ENCODE measurements at places on chromosomes 16 and 17. TPM values are rescaled to one million over a fixed set of nuclear protein-coding genes. Genes with fewer than 3 reads are reported as not detected.

DNA sequence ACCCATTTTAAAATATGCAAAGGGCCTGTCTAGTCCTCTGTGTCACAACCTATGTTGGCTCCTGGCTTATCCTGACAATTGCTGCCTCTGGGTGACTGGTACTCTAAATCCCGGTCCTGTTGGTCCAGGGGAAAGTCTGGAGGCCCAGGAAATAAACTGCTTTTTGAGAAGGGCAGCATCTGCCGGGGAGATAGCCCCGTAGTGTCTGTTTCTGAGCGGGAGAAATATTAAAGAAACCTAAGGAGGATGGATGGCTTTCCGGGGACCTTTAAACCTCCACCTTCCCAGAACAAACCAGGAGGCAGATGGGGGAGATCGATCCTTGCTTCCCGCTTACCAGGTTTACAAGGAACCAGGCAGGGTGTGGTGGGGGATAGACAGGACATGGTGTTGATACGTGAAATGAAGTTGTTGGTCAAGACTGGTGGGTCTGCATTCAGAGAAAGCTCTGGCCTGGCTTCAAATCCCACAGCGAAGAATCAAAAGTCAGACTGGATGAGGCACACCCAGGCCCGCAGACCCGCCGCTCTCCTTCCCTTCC is 3.8 kb downstream of the HOXB2 start:
- peak; percentile 18 for DNase-seq

DNA sequence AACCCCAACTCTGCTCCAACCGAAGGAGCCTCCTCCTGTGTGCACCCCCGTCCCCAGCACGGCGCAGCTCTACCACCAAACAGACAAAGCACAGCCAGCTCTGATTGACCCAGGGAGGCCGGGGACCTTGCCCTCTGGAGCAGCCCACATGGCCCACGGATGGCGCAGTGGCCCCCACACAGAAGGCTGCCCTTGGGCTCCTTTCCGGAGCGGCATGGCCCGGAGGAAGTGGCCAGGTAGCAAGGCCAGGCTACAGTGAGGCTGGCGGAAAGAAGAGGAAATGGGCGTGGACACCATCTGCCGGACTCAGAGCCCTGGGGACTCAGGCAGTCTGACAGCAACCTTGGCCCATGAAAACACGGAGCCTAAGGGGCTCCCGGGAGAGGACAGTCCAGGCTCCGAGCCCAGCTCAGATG is 19.9 kb upstream of the ZC3H18 start:
- peak; percentile 78 for DNase-seq

DNA sequence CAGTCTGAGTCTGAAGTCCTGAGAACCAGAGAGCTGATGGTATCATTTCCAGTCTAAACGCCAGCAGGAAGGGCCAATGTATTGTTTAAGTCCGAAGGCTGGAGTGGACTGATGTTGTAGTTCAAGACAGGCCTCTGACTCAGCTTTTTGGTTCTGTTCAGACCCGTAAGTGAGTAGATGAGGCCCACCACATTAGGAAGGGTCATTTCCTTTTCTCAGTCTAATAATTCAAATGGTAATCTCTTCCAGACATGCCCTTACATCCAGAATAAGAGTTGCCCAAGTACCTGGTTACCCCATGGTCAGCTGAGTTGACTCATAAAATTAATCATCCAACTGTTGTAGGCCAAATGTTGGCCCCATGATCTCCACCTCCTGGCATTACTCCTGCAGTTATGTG is 442.6 kb upstream of the HSBP1 start:
- DNase-seq: no peak

- DNase-seq: peak; percentile 13
Measured at GRCh38 chr17:5329784-5330557, 47.9 kb downstream of the RABEP1 start.

Gene NXPH3
- not detected for total RNA-seq

Gene HOXB9
- total RNA-seq: 0.25 TPM
